Lung (tissue), 17 donors: ENCODE measurements at places on chromosomes 11 and 22. TPM values are rescaled to one million over a fixed set of nuclear protein-coding genes. Genes with fewer than 3 reads are reported as not detected.
A peak's percentile ranks its signal among the peaks of the same experiment; 100 is the strongest.

GRCh38 chr11:73292525-73292894 lies 15.6 kb upstream of the ARHGEF17 start:
- H3K27ac ChIP-seq = no peak overlapping the region
- DNase-seq = peak; percentile 53

GRCh38 chr11:12922418-12922817 lies 86.7 kb upstream of the RASSF10 start:
- H3K27ac ChIP-seq = no peak overlapping the region
- H3K4me1 ChIP-seq = no peaks in the 10 kb centered on the region
- H3K36me3 ChIP-seq = peaks cover 13% of the 10 kb centered on the region
- no peak for DNase-seq

DNA sequence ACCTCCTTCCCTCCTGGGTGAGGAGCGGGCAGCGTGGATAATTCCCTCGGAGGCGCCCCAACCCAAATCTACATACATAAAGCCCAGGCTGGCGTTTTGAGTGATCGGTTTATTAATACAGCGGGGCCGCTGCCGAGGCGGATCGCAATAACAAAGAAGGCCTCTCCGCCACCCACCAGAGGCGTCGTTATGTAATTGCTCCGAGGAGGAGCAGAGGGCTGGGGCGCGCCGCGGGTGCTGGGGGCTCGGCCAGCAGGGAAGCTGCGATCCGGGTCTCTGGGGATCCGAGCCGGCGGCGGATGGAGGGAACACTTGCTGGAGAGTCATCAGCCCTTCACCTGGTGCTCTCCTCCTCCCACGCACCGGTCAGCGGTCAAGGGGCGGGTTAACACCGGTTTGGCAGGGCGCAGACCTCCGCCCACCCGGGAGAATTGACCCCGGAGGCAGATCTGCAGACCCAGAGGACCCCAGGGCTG lies 6.4 kb upstream of the TP53I11 start:
- peak; percentile 44 for DNase-seq
- no peak overlapping the region for H3K27ac ChIP-seq
- H3K27me3 ChIP-seq = no peaks in the 10 kb centered on the region
- no peak overlapping the region for H3K4me3 ChIP-seq

DNA sequence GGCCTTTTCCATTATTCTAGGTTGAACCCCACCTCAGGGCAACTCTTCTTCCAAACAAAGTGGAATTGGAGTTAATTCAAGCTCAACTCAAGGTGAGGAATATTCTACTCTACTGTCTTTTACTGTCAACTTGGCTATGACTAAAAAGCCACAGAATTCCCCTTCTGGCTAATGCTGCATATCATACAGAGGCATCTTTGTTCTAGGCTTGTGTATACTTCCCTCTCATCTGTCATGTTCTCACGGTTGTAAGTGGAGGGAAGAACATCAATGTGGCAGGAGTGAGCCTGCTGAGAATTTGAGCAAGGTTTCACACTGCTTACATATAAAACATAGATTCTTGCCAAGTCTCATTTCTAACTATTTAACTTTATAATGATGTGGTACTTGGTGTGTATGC lies 921.4 kb upstream of the CNTN5 start:
- H3K4me1 ChIP-seq = no peaks in the 10 kb centered on the region
- no peak for DNase-seq
- no peaks in the 10 kb centered on the region for H3K36me3 ChIP-seq
- no peak overlapping the region for H3K27ac ChIP-seq

GRCh38 chr22:47324435-47324990 lies 562.1 kb downstream of the TBC1D22A start:
- no peaks in the 10 kb centered on the region for H3K27me3 ChIP-seq
- no peak for DNase-seq
- H3K4me1 ChIP-seq = no peaks in the 10 kb centered on the region

DNA sequence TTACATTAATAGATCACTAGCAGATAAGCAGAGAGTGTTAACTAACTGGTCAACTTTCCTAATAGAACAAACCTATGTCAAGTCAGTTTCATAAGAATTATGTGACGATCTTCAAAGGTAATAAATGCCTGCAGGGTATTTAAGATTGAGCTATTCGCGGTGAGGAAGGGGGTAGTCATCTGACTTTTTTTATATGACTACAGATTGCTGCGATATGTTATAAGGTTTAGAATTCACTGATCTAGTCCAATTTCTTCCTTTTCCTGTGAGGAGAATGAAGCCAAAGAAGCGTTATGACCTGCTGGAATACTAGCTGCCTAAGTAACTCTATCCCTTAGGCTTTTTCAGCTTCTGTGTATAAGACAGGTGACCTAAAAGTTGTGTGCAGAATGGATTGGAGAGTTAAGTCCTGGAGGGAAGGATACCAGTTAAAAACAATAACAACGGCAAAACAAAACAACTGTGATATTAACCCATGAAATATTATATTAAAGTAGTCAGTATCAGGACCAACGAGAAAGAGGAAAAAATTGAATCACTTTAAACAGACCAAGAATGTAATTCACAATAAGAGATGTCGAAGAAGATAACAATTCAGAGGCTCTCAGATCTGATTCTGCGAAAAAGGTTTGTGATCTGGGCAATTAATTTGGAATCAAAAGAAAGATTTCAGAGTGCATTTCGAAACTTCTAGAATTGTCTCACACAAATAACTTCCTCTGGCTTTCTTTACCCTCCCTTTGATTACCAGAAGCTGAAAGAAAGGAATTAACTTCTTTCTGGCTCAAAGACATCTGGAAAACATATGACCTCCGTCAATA lies 630 bp downstream of the CASP4 start:
- peak overlapping the region; percentile 85 for H3K27ac ChIP-seq
- H3K4me1 ChIP-seq = no peaks in the 10 kb centered on the region
- DNase-seq = peak; percentile 33
- H3K4me3 ChIP-seq = peak overlapping the region; percentile 48
- H3K27me3 ChIP-seq = no peaks in the 10 kb centered on the region

GRCh38 chr11:102883141-102883540 lies 8.4 kb upstream of the MMP12 start:
- H3K36me3 ChIP-seq = no peaks in the 10 kb centered on the region
- H3K27me3 ChIP-seq = no peaks in the 10 kb centered on the region
- no peaks in the 10 kb centered on the region for H3K4me1 ChIP-seq
- no peak overlapping the region for H3K27ac ChIP-seq
- DNase-seq = no peak

DNA sequence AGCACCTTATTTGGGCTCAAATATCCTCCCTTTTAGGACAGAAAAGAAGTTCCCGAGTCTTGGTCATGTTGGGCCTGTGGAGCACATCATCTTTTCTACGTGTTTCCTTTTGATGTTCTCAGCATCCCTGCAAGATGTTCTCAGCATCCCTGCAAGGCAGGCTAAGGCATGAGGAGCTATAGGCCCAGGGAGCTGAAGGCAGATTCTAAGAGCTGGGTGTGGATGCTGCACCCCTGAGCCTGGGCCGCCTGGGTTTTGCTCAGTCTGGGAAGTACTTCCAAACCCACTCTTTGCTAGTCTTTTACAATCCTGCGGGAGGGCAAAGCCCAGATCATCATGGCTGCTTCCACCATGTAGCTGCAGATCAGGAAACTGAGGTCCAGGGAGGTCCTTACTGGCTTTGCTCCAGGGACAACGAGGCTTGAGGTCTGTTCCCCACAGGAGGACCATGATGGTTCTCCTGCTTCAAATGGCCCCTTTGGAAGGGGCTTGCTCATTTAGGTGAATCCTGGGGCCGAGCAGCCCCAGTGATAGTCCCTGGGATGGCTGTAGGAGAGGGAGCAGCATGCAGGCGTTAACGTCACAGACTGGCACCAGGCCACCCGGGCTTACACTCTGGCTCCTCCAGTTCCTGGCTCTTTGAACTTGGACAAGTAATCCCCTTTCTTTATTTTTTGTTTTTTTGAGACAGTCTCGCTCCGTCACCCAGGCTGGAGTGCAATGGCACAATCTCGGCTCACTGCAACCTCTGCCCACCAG lies 10.6 kb downstream of the LRRC75B start:
- peaks cover 7% of the 10 kb centered on the region for H3K36me3 ChIP-seq
- H3K4me3 ChIP-seq = no peak overlapping the region
- no peaks in the 10 kb centered on the region for H3K27me3 ChIP-seq
- peaks cover 9% of the 10 kb centered on the region for H3K4me1 ChIP-seq
- no peak overlapping the region for H3K27ac ChIP-seq

GRCh38 chr11:106463154-106463553 lies 385.7 kb downstream of the AASDHPPT start:
- H3K36me3 ChIP-seq = no peaks in the 10 kb centered on the region
- H3K27me3 ChIP-seq = no peaks in the 10 kb centered on the region
- no peak overlapping the region for H3K27ac ChIP-seq
- peaks cover 16% of the 10 kb centered on the region for H3K4me1 ChIP-seq
- H3K4me3 ChIP-seq = no peak overlapping the region
- no peak for DNase-seq

GRCh38 chr11:64834723-64835615 lies 9.5 kb downstream of the CDC42BPG start:
- H3K4me1 ChIP-seq = no peaks in the 10 kb centered on the region
- no peak for DNase-seq

DNA sequence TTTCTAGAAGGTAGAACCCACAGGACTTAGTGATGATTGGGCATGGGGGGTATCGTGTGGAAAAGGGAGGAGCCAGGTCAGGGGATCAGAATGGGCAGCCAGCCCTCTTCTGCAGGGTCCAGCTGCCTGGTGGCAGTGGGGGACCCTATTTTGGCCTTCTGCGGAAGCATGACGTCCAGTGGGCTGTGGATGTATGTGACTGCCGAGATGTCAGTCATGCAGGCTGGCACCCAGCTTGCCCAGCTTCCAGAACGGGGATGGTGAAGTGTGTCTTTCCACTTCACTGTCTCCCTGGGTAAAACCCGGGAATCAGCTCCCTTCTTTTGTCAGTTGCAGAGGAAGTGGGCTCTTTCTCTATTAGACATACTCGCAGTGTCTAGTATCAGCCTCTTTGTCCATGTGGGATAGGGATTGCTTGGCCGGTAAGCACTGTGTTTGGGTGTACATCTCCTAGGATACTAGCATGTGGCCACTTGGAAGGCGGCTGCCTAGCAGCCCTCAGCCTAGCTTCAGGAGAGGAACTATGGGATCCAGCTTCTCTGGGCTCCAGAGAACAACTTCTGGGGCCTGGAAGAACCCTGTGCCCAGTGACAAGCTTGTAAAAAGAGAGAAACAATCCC lies 51.4 kb downstream of the GRIK4 start:
- peaks cover 4% of the 10 kb centered on the region for H3K27me3 ChIP-seq
- H3K4me1 ChIP-seq = peaks cover 27% of the 10 kb centered on the region
- no peaks in the 10 kb centered on the region for H3K36me3 ChIP-seq
- H3K4me3 ChIP-seq = no peak overlapping the region
- DNase-seq = peak; percentile 81

The NCF4 gene
- total RNA-seq = 41.5 TPM

The MEI1 gene
- 3.4 TPM for total RNA-seq

The VSIG2 gene
- total RNA-seq = 39.8 TPM

The MRGPRX3 gene
- 0.12 TPM for total RNA-seq

The NUP160 gene
- 94.1 TPM for total RNA-seq

The MS4A2 gene
- 8.5 TPM for total RNA-seq

The TENM4 gene
- 16.4 TPM for total RNA-seq
